ENCODE measurements at places on chromosomes 2 and 18. TPM values are rescaled to one million over a fixed set of nuclear protein-coding genes. Genes with fewer than 3 reads are reported as not detected.

DNA sequence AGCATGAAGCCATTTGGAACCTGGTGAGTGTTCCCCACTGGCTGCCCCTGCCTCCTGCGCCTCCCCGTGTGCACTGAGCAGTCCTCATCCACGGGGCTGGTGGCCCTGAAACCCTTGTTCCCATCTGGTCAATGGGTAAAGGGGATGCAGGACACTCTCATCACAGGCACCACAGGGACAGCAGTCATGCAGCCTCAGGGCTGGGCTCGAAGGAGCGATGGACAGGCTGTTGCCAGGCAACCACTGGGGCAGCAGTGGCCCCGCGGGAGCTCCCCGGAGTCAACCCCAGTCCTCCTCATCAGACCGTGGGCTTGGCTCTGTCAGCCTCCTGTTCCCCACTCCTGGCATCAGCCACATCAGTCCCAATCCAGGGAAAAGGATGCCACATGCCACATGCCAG lies 509.5 kb downstream of the EIPR1 start:
- DNase-seq = no peak

DNA sequence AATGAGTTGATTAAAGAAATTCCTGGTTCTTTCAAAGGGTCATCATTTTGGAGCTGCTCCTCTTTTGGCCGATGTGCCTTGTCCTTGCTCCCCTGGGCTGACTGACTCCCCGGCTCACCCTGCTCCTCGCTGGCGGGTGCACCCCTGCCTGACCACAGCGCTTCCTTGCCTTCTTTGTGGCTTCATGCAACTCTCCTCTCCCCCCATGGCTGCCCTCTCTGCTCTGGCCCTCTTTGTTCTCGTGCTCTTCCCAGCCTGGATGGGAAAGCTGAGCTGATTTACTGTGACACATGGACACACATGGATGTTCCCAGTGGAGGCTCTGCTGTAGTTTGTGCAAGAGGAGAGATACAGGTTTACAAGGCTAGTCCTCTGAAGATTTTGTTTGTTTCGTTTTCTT lies 234.6 kb downstream of the HAUS1 start:
- no peak for DNase-seq

DNA sequence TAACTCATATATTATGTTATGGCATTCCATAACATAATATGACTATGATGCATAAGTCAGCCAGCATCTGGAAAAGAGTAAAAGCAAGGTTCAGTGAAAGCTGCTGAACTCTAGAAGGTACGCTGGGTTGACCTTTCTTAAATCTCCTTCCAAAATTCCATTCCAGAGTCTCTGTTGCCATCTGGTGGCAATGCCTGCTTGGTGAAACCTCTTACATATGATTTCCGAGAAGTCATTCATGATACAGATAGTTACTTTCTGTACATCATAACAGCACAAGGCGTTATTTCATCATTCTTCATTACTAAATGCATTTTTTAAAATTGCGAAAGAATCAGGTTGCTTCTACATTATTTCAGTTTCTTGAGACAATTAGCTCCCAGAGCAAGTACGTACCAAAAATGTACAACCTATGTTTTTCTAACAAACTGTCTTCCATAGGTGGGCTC lies 7.0 kb upstream of the EPG5 start:
- DNase-seq = peak; percentile 62

- peak; percentile 20 for DNase-seq
Observed at GRCh38 chr2:62568074-62568473, 62.1 kb upstream of the TMEM17 start.

- DNase-seq = no peak
Observed at GRCh38 chr2:133718688-133719201, 150.5 kb upstream of the NCKAP5 start.

DNA sequence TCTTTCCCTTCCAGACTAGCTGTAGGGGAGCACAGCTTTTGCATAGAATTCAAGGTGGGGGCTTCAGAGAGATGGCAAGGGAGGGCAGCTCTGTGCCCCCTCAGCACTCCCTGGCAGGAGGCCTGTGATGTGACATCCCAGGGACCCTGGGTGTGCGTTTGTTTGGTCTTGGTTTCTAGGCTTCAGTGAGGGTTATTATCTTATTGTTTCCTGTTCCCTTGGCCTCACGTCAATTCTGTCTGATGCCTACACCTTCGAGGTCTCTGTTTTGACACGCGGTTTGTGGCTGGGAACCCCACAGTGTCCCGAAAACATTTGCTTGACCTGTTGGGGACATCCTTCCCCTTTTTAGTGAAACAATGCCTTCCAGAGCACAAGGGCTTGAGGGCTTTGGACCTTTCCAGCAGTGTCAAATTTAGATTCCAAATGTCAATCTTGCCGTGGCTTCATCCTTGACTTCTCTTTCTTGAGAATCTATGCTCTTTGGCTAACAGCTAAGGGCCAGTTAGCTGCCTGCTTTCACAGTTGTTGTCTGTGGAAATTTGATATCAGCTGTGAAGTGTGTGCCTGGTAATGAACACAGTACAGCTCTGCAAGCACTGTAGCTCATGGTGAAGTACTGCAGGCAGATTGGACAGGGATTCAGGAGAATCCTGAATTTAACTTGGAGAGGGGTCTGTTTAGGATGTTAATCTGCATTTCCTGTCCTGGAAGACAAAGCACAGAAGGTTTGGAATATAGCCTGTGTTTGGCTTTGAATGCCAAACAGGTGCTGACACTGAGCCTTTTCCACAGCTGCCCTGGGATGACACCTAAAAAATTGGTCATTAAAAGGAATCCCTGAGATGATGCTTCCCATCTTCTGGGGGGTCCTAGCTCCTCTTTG lies 108.2 kb upstream of the CXCR4 start:
- DNase-seq = no peak

The CYP27A1 gene
- 19.2 TPM for total RNA-seq

The GPR148 gene
- not detected for total RNA-seq

The CENPA gene
- total RNA-seq = 0.67 TPM

The PID1 gene
- total RNA-seq = 49.7 TPM

All from thyroid gland (tissue), 4 donors.